Activated T-cell treated with anti-CD3 and anti-CD28 coated beads for 24 hours (primary cell): ENCODE measurements at places on chromosomes 3 and 15.

- DNase-seq, result no peak
Observed at GRCh38 chr15:75229191-75230015, 27.7 kb downstream of the C15orf39 start.

GRCh38 chr3:197298945-197299854 is 788 bp upstream of the DLG1 start:
- DNase-seq, result no peak

- DNase-seq, result no peak
Observed at GRCh38 chr15:72961346-72961745, 90.9 kb upstream of the NEO1 start.

DNA sequence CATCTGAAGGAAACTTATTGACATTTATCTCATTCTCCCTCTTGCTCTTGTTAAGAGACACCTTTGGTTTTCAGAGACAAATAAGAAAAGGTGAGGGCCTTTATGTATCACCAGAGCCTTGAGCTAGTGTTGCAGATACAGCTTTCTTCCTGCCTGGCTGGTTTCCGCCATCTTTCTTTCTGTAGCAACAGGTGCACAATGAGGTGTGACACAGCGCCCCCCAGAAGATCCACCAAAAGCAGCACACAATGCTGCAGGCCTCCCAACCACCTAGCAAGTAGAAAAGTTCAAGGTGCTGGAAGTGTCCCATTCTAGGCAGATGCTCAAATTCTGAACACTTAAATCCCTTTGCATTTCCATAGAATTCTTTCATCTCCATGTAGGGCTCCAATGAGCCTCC is 106.6 kb downstream of the FOXP1 start:
- no peak for DNase-seq

DNA sequence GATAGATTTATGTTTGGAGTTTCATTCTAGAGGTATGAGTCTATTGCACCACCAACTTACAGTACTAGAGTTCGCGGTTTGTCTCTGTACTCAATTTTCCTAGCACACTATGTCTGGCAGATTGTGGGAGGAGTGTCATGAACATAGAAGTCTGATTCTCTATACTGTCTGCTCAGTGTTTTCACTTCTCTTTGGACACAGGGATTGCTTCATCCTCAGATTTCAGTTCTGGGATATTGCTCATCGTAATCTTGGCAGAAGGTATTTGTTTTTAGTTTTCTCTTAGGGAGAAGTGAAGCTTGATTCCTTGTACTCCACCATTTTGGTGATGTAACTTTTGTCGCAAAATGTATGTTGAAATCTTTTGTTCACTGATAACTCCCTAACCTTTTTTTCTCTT is 27.8 kb upstream of the AZI2 start:
- DNase-seq, result no peak

DNA sequence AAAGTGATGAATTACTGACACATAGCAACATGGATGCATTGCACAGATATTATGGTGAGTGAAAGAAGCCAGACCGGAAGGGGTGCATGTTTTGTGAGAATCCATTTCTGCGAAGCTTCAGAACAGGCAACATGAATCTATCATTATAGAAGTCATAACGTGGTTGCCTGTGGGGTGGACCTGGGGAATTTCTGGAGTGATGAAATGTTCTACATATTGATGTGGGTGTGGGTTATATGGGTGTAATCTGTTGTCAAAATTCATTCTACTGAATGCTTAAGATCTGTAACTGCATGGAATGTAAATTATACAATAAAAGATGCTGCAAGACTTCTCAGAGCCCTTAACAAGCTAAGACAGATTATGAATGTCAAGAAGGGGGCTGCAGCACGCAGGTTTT is 25.2 kb upstream of the TSPAN3 start:
- DNase-seq, result no peak

GRCh38 chr15:68383161-68384074 is 48.5 kb downstream of the ITGA11 start:
- peak; percentile 39 for DNase-seq

- DNase-seq, result no peak
Observed at GRCh38 chr15:83747050-83747717, 93.3 kb downstream of the ADAMTSL3 start.

GRCh38 chr3:135268941-135269532 is 474.0 kb downstream of the EPHB1 start:
- no peak for DNase-seq

DNA sequence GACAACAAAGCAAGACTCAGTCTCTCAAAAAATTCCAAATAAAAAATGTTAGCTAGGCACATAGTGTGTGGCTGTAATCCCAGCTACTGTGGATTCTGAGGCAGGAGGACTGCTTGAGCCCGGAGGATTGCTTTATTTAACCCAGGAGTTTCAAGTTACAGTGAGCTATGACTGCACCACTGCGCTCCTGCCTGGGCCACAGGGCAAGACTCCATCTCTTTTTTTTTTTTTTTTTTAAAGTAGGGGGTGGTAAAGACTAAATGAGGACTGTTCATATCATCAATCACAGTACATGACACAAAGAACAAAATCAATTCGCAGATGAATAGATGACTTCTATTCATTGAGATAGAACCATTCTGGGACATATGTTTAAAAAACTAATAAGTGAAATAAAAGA is 48.1 kb downstream of the ACAP2 start:
- DNase-seq, result no peak

DNA sequence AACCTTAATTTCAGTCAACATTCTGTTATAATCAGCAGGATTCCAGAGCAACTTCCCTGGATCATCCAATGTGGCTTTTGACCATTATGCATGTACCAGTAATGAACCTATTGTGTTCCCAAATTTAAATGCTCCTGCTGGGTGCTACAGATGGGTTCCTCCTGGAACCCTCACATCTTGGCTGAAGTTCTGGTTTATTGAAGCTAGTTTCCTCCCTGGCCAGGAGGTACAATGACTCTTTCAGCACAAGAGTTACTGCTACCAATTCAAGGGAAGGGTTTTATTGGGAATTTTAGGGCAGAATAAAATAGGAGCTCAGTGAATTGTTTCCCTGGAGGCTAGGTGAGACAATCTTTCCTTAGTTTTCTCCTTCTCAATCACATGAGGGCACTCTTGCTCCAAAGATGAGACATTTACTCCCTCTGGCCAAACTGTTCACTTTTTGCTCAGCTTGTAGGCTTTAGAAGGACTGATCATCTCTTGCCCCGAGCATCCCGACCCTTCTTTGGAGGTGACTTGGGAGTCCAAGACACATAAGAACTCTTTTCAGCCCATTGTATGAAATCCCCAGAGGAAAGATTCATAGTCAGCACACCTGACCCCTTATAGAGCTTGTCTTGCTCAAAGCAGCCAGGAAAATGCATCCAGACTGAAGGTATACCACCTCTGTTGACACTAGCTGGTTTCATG is 8.8 kb upstream of the NPHP3 start:
- no peak for DNase-seq

DNA sequence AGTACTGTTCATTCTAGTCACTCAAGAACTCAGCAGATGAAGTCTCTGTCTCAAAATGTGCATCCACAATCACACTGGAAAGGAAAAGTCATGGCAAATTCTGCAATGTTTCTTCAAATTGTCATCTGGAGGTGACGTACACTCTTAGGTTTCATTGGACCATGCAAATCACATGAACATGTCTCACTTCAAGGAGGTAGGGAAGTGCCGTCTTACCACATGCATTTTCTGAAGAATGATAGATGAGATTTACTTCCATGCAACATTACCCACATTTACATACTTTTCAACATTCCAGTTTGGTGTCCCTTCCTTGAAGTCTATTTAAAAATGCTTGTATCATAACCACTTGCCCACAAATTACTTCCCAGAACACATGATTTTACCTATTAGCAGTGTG is 107.9 kb upstream of the SATB1 start:
- DNase-seq, result no peak

GRCh38 chr3:16765661-16766060 is 119.1 kb upstream of the PLCL2 start:
- DNase-seq, result no peak

DNA sequence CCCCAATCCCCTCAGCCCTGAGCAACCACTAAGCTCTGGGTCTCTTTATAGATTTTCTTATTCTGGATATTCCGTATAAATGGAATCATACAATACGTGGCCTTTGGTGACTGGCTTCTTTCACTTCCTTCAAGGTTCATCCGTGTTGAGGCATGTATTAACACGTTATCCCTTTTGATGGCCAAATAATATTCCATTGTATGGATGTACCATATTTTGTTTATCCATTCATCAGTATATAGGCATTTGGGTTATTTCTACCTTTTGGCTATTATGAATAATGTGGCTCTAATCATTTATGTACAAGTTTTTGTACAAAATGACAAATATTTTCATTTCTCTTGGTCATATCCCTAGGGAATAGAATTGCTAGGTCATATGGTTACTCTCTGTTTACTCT is 284.4 kb downstream of the FAM43A start:
- DNase-seq, result no peak

- DNase-seq, result no peak
Observed at GRCh38 chr3:61685755-61686154, 124.4 kb downstream of the PTPRG start.

GRCh38 chr3:193872265-193872753 is 263.6 kb upstream of the HES1 start:
- no peak for DNase-seq

DNA sequence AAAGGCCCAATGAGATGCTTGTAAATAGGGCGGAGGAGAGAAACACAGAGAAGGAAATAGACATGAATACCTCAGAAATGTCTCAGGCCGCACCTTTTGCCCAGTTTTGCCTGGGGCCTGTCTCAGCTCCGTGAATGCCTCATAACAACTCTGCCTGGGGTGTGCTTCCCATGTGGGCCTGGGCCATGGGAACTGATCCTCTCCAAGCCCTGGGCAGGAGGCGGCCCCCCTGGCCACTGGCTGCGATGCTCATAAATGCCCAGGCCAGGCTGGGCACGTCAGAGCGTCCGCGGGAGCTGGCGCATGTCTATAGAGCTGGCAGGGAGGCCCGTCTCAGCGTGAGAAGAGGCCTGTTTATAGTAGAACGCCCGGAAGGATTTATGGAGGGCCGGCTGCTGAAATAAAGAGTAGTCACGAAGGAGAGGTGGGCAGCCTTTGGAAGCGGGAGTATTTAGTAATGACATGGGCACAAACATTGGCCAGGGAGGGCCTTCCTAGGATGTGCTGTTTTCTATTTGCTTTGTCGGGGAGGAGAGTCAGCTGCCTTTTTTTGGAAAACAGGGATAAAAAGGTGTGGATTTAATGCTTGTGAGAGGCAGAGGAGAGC is 85.9 kb upstream of the IGF1R start:
- no peak for DNase-seq

DNA sequence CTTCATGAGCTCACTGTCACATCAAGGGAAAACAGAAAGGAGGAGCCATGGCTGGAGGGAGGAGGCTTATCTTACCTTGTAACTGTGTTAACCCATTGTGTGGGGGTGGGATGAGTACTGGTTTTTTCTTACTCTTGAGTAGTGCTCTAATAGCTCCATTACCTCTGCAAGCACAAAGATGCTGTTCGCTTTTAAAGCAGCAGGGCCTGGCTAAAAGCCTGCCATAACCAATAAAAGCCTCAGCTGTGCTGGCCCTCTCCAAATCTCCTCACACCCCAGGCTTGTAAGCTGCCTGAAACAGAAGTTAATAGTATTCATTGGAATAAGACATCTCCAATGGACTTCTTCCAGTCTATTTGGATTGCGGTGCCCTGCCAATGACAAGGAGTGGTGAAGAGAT is 544.1 kb downstream of the TUSC7 start:
- DNase-seq, result no peak

DNA sequence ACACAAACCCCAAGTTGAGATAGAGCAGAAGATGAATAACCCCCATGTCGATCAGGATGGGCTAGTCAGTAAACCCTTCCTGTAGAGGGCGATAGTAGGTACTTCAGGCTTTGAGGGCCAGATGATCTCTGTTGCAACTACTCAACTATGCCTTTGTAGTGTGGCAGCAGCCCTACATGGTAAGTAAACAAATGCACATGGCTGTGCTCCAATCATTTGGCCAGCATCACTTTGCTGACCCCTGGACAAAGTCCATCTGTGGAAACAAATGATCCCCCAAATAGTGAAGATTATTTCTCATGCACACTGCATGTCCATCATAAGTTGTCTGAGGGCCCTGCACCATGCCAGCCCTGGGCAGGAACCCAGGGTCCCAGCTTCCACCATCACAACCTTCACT is 402.2 kb upstream of the PROK2 start:
- no peak for DNase-seq

DNA sequence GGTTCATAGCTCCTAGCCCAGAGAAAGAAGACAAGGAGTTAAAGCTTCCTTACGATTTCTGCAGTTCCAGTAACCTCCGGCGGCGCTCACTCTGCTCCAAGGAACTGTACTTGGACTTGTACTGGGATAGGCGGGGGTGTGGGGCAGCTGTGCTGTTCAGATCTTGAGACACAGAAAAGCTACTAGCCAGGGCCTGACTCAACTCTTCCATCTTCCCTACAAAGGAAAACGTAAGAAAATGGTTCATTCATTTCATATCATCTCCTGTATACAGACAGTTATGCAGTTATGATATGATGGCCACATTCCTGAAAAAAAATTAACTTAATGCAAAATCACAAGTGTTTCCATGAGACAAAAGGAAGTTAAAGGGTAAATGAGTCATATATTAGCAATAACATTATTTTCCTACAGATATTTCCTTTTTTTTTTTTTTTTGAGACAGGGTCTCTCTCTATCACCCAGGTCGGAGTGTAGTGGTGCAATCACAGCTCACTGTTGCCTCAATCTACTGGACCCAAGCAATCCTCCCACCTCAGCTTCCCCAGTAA is 4.6 kb downstream of the SNUPN start:
- no peak for DNase-seq
